ENCODE measurements at places on chromosomes 1 and 21. TPM values are rescaled to one million over a fixed set of nuclear protein-coding genes. Genes with fewer than 3 reads are reported as not detected.

The SVBP gene
- 18.3 TPM for total RNA-seq

The TPM3 gene
- 347 TPM for total RNA-seq

- DNase-seq = no peak
Measured at GRCh38 chr1:173128742-173129141, 78.0 kb upstream of the TNFSF18 start.

DNA sequence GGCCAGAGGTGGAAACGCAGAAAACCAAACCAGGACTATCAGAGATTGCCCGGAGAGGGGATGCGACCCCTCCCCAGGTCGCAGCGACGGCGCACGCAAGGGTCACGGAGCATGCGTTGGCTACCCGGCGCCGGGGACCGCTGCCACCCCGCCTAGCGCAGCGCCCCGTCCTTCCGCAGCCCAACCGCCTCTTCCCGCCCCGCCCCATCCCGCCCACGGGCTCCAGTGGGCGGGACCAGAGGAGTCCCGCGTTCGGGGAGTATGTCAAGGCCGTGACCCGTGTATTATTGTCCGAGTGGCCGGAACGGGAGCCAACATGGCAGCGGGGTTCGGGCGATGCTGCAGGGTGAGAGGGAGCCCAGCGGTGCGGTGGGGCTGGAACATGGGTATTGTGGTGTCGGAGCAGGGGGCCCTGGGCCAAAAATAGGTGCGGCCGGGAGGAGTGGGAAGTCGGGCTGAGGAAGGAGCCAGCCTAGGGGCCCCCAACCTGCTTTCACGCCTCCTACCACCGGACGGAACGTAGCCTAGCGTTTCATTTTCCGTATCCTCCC is at the start of gene ACADM:
Gene ACADM, plus strand, starts transcription at position 238 of the 551 bp plus-strand sequence. Its CDS starts 79 bp downstream, at position 317.
- DNase-seq = peak; percentile 88

- no peak for DNase-seq
Measured at GRCh38 chr1:151537112-151537511, 3.0 kb upstream of the TUFT1 start.

DNA sequence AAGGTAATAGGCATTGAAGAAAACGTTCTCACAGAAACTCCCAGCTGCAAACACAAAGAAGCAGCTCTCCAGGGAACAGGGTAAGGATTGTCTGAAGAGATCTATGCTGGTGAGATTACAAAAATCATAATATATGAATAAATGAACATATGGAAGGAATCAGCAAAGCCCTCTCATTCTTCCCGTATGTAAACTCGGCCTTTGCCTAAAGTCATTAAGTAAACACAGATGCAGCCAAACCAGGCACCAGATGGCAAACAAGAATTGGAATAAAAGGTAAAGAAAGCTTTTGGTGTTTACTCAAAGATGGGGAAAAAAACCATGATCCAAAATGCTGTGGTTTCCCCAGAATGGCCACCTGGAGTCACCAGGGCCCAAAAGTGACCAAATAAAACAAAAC is 76.6 kb upstream of the HOOK1 start:
- no peak for DNase-seq

DNA sequence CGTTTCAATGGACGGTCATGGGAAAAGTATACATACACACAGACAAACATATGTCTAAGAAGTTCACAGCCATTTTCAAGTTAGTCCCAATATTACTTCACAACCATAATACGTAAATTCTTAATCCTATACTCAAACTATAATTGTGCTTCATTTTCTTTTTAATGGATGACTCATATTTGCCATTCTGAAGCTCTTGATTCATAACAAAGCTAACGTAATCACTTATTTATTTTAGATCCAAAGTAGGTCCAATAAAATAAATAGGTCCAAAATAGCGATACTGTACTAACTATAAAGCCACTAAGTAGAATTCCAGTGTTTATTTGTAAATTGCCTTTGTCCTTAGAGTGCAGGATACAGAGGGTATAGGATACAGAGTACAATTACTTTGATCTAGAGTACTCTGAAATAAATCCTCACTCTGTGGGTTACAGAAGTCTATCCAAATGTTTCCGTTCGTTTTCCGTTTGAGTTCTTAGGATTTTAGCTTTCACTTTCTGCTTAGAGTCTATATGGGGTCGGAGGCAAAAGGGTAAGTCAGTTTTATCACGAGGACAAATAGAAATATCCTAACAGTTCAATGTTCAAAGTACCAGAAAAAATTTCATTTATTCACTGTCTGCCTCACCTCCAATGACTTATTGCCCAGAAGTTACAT is 8.8 kb upstream of the C1orf115 start:
- DNase-seq = no peak
